ENCODE measurements at places on chromosomes 5 and 9.

GRCh38 chr9:12652973-12653372 is 40.2 kb upstream of the TYRP1 start:
- no peak for DNase-seq

DNA sequence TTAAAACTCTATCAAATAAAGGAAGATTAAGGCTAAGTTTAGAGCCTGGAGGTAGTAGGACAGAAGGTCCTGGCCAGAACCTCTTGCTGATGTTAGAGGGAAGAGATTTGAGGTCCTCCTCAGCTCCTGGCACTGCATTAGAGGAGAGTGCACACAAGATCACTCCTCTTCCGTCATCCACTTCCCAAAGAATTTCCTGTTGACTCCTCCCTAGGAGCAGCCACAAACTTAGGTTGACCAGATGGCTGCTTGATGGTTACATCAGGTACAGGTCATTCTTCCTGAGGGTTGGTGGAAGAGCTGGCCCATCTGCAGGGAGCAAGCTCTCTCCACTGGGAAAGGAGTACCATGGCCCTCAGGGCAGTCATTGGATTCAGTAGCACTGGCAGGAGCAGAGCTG is 93.9 kb upstream of the IL33 start:
- DNase-seq, result no peak

DNA sequence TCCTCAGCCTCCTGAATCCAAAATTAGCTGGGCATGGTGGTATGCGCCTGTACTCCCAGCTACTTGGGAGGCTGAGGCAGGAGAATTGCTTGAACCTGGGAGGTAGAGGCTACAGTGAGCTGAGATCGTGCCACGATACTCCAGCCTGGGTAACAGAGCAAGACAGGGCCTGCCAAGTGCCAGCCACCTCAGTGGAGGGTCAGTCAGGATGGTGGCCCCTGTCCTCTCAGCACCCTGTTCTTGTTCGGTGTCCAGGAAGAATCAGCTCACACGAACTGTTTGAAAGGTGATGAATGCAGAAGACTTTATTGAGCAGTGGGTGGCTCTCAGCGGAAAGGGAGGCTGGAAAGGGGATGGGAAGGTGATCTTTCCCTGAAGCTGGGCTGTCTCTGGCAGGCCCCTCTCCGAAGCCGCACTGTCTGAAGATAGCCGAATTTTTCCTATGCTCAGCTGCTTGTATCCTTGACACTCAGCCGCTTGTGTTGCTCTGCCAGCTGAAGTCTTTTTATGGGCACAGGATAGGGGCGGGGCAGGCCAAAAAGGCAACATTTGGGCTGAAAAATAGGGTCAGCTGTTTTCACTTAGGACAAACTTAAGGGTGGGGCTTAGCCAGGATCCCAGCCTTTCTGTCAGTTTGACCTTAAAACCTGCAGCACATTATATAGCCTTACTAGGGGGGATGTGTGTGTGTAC is 50.9 kb downstream of the UBE2R2 start:
- DNase-seq, result no peak

- no peak for DNase-seq
These were observed 1.7 kb downstream of the STC2 start for GRCh38 chr5:173326501-173326960.

DNA sequence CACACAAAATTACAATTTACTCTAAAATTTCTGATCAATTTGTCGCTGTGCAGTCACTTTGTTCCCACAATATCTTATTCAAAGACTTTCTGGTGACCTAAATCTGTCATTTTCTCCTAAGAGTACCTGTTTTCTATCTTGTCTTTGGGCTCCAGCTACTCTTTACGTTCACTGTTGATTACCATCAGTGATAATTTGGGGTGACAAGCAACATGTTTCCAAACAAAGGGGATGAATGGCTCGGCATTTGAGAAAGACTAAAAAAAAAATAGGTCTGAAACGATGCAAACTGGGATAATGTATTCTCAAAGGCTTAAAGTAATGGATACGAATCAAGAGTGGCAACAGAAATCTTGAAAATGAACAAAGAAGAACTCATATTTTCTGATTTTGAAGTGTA is 205.2 kb upstream of the DAB2 start:
- no peak for DNase-seq

- DNase-seq, result no peak
These were observed 437.2 kb downstream of the HINT1 start for GRCh38 chr5:130727830-130728229.

- no peak for DNase-seq
These were observed 54.7 kb upstream of the NEURL1B start for GRCh38 chr5:172586125-172587060.
